Common myeloid progenitor, CD34-positive (primary cell): ENCODE measurements at places on chromosomes 7 and 10.
A peak's percentile ranks its signal among the peaks of the same experiment; 100 is the strongest.

DNA sequence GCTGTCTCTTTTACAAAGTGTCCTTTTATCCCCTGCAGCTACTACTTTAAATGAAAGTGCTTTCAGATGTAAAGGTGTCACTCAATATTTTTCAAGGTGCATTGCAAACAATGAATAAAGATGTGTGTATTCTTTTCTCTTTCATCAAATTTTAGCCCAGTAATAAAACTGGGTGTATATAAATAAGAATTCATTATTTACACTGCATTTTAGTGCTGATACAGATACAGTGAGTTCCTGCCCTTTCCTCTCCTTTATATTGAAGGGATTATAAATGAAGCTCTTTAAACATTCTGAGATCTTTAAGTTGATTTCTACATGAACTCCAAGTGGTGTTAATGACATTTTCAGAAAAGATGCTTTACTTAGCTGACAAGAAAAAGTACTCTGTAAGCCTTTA lies 517.5 kb downstream of the PHTF2 start:
- DNase-seq, result no peak

GRCh38 chr7:102828286-102828685 lies 79.5 kb downstream of the FAM185A start:
- DNase-seq, result no peak

GRCh38 chr10:72692994-72693781 lies 1.2 kb downstream of the MCU start:
- no peak for DNase-seq

DNA sequence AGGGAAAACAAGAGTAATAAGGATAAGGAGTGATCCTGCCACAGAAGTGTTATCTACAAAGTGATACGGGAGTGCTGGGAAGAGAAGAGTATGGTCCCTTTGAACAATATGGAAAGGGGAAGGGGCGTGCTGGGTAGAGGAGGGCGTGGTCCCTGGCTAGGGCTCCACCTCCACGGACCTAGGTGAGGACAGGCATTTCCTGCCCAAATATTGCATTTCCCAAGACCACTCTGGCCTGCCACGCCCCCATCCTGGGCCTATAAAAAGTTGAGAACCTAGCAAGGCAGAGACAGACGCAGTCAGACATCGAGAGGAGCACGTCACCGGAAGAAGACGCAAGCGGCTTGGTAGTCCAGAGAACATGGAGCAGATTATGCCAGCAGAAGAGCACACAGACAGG lies 22.8 kb downstream of the VSTM4 start:
- no peak for DNase-seq

DNA sequence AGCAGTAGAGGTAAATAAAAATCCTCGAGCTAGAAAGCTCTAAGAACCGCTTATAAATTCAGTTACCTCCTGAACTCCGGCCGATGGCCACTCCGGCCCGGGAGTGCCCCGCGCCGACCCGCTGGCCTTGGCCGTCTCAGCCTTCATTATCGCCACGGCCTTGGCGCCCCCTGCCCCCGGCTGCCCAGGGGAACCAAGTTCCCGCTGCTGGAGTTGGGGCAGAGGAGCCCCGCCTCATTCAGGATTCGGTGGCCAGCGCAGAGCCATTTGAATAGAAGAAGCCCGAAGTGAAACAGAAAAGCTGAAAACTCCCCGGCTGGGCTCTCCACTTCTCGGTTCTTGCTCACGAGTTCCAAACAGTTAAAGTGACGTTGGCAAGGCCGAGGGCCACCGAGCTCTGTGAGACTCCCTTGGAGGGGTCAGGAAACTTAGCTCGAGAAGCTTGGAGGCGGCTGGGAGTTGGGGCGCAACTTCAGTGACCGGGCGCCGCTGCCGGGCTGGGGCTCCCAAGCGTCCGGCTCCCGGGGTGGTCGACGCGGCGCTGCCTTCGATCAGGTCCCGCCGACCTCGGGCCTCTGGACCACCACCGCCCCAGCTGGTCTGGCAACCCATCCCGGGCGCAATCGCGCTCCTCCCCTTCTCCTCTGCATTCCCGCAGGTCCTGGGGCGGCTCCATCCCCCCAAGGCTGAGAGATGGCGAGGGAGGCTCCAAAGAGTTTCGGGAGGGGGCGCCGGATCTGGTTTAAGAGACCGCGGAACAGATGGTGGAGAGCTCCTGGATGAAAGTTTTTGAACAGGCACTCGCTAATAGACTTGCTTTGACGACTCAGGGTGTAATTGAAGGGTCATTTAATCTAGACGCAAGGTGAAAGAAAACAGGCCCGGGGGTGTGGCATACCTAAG lies 5.8 kb upstream of the FEZF1 start:
- DNase-seq, result peak; percentile 68

GRCh38 chr10:113948048-113948447 lies 93.6 kb downstream of the NHLRC2 start:
- no peak for DNase-seq

GRCh38 chr10:66350622-66351399 lies 575.0 kb upstream of the LRRTM3 start:
- no peak for DNase-seq

DNA sequence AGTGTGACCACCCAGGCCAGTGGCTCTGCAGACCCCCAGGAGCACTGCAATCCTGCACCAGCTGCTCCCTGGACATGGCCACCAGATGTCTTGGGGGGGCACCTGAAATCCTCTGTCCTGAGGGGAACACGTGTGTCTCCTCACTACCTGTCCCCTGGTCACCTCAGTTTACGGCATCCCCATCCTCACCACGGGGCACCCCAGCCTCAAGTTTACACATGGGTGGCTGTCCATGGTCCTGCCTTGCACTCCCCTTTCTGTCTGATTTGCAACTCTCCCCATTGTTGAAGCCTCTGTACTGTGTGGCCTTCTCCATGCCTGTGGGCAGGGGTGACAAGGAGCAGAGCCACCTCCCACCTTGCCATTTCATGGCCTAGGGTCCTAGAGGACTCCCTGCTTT lies 67.2 kb downstream of the RAMP3 start:
- peak; percentile 27 for DNase-seq

DNA sequence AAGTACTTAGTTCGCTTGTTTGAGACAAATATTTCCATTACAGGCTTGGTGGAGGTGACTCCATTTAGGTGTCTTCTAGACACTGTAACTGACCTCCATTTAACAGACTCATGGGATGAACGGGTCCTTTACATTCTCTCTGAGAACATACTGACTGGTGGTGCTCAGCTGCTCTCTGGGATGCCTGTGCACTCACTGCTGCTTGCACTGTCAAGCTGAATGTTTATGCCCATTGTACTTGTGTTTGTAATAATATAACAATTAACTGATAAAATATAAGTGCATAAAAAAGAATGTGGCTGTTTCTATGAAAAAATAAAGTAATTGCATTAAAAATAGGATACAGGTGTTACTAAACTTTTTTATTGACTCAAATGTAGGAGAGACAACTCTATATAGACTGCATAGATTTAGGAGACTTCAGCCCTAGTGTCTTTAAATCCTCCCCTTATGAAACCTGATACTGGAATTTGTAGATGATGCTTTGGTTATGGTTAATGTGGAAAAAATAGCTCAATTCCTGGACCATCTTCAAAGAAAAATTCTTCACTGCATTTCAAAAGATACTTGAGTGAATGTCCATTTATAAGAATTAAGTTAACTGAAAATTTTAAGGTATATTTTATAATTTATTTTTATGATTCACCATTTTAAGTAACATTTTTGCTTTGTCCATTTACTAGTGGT lies 85.4 kb downstream of the CDK14 start:
- no peak for DNase-seq

DNA sequence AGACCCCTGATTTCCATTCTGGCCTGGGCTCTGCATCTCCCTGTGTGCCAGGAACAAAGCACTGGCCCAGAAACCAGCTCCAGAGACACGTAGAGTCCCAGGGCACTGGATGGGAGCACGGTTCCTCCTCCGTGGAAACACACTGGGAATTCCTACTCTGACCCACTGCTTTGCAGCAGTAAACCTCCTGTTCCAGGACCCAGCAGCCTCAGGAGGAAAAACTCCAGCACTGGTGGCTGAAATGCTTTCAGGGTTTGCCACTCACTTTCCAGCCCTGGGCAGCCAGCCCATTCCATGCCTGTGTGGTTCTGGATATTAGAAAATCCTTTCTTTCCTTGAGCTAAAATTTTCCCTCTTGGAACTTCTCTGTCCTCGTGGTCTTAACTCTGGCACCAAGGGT lies 58.0 kb downstream of the FAM171A1 start:
- DNase-seq, result no peak

DNA sequence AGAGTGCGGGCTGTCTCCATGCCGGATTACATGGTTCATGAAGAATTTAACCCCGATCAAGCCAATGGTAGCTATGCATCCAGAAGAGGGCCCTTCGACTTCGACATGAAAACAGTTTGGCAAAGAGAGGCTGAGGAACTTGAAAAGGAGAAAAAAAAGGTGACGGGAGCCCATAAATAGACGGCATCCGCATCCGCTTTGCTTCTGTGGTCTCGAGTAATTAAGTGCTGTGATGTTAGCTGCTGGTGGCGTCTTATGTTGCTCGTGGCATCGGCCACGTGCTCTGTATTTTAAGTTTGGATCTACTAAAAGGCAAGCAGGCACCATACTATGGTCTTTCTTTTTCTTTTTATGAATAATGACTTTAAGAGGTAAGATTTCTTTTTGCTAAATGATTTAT lies 11.1 kb downstream of the C7orf57 start:
- DNase-seq, result peak; percentile 79

- DNase-seq, result no peak
These were observed 104.5 kb downstream of the MACC1 start for GRCh38 chr7:20112696-20113095.

- no peak for DNase-seq
These were observed 11.9 kb downstream of the MEOX2 start for GRCh38 chr7:15674586-15674985.

DNA sequence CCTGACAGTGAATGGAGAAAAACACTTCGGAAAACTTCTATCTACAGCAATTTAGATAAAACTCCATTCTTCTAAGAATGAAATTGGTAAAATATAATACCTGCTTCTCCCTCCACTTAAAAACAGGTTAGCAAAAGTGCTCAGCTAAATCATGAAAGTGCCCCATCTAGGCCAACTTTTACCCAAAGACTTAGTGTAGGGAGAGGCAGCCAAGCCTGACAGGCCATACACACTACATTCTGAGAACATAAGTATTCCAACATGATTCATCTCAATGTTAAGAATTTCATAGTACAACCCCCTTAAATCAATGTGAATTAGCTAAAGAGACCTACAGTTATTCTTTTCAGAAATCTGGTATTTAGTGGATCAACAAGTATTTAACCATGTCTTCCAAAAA lies 7.2 kb downstream of the FAM3C start:
- DNase-seq, result no peak

- DNase-seq, result no peak
These were observed 24.8 kb downstream of the STK32C start for GRCh38 chr10:132282667-132283603.
